ENCODE measurements at places on chromosomes 5 and 9.

- DNase-seq: no peak
Measured at GRCh38 chr5:178768371-178769260, 38.2 kb upstream of the ZNF354A start.

- no peak for DNase-seq
Measured at GRCh38 chr5:75610201-75610600, 1.1 kb upstream of the ANKDD1B start.

- no peak for DNase-seq
Measured at GRCh38 chr9:123250504-123250903, 17.9 kb downstream of the STRBP start.

DNA sequence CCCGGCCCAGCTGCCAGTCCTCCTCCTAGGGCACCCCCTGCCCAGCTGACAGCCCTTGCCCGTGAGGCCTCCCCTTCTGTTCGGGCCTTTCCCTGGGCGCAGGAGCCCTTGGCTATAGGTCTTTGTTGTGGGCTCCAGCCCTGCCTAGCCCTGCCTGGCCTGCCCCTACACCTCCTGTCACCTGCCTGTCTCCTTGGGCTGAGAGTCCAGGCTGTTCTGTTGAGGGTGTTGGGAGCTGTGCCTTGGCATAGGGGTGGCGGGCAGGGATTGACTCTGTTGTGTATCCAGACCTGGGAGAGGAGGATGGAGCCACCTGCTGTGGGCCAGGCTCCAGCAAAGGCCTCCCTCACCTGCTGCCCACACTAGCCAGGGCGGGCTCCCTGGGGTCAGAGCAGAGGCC, 11.6 kb downstream of the FCN2 start:
- no peak for DNase-seq

- no peak for DNase-seq
Measured at GRCh38 chr9:76725885-76726284, 38.4 kb upstream of the PCA3 start.

- DNase-seq: no peak
Measured at GRCh38 chr5:158492136-158492535, 607.6 kb downstream of the EBF1 start.

GRCh38 chr5:36998578-36998977, 122.0 kb downstream of the NIPBL start:
- no peak for DNase-seq

GRCh38 chr9:250039-250438, 35.4 kb downstream of the DOCK8 start:
- no peak for DNase-seq

DNA sequence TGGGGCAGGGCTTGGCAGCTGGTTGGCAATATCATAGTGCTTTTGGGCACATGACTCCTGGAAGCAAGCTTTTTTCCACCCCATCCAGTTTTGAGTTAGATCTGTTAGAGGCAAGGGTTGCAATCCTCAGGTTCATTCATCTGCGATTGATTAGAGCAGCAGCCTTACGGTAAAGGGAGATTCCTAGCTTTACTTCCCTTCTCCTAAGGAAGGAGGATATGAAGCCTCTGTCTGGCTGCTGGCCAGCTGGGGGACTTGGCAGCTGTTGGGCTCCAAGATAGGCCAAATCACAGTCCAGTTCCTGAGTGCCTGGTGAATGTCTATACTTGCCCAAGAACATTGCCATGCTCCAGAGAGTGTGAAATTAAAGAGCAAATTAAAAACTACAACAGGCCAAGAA, 113.4 kb upstream of the CCNH start:
- no peak for DNase-seq

DNA sequence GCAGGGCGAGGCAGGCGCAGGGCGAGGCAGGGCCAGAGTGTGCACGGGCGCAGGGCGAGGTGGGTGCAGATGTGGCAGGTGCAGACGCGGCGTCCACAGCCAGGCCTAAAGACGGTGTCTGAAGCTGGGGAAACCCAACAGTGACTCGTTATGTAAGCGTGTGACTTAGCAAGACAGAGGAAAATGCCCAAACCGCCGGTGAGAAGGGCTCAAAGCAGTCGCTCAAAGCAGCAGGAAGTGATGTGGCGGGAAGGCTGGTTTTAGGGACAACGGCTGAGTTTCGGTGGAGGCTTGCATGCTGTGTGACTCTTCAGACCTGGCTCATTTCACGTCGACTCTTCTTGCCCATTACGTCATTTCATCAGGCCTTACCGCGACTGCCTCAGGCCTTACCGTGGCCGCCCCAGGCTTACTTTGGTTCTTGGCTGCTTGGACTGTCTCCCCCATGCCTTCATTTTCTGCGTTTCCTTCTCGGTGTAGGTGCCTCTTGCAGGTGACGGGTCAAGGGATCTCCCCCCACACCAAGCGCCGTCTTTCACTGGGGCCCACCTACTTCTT, 50.5 kb upstream of the EXOC3 start:
- DNase-seq: peak; percentile 80

DNA sequence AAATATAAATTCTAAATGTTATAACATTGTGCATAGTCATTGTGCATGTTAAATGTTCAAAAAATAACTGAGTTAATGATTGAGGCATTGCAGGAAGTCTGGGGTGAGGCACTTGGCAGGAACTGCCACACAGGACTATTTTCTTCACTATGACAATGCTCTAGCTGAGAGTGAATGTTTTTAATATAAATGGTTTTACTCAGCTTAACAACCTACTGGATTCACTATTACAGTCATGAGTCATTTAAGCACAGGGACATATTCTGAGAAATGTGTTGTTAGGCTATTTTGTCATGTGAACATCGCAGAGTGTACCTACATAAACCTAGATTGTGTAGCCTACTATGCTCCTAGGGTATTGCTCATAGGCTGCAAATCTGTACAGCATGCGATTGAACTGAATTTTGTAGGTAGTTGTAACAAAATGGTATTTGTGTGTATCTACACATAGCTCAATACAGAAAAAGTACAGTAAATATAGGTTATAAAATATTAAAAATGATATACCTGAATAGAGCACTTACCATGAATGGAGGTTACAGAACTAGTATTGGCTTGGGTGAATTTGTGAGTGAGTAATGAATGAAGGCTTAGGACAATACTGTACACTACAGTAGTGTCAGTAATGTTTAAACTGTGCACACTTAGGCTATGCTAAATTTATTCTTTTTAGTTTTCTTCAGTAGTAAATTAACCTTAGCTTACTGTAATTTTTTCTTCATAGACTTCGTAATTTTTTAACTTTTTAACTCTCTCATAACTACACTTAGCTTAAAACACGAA, 346.1 kb upstream of the PTGER4 start:
- peak; percentile 17 for DNase-seq

- DNase-seq: no peak
Measured at GRCh38 chr9:26567976-26568375, 324.6 kb downstream of the CAAP1 start.

GRCh38 chr9:6610073-6610472, 35.5 kb downstream of the GLDC start:
- DNase-seq: no peak

DNA sequence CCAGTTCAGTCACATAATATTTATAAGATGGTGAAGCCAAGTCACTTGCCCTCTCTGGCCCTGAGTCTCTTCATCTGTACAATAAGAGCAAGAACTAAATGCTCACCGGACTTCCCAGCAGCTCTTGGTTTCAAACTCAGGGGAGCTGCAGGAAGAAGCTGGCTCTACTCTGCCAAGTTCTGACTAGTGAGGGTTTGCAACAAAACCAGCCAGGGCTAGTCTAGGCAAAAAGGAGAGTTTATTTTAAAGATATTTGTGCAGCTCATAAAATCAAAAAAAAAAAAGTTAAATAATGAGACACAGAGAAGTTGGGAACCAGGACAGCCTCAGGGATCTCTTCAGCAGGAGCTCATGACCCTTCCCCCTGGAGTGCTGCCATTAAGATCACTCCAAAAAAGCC, 107.3 kb downstream of the DOCK2 start:
- no peak for DNase-seq

GRCh38 chr5:122390694-122391093, 78.7 kb downstream of the SNCAIP start:
- DNase-seq: no peak

DNA sequence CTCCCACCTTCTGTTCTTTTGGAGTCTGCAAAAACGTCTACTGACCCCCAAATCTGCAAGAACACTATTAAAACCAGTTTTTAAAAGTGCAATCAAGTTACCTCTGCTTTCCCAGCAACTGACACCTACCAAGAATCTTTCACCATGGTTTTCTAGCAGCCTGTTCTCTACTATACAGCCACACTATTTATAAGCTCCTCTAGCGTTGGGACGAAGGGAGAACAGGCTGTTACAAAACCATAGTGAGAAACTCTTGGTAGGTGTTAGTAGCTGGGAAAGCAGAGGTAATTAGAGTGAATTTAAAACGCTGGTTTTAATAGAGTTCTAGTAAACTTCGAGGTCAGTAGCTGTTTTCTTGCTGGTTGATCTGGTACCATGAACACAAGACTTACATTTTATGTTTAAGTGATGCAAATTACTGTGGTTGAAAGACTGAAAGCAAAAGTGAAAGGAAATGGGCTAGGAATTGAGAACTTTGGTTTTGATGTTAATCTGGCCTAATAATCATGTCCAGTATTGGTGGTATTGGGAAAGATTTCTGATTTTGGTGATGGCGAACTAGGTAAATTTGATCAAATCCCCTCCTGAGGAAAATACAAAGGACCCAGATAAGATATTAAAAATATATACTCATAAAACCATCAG, 5.3 kb downstream of the MROH2B start:
- DNase-seq: no peak

- DNase-seq: no peak
Measured at GRCh38 chr5:50855001-50855400, 188.6 kb downstream of the PARP8 start.

DNA sequence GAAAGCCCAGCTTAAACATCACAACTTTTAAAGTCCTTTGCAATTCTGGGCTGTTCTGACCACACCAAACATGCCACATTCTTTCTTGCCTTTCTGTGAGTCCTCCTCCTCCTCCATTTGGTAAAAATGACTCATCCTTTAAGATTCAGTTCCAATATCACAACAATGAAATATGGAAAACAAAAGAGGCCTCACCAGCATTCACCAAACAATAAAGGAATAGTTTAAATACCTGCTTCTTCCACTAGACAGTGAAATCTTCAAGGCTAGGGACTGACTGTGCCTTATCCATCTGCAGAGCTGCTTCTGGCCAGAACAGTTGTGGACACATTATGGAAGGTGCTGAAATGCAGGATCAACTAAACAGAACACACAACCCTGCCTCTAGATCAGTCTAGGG, 36.0 kb downstream of the NR6A1 start:
- DNase-seq: no peak

GRCh38 chr5:60399507-60399906, 300.5 kb downstream of the DEPDC1B start:
- no peak for DNase-seq

- no peak for DNase-seq
Measured at GRCh38 chr5:56722317-56722716, 93.0 kb upstream of the MAP3K1 start.

- no peak for DNase-seq
Measured at GRCh38 chr5:11387382-11387781, 516.9 kb downstream of the CTNND2 start.

- no peak for DNase-seq
Measured at GRCh38 chr5:36657563-36657995, 51.2 kb downstream of the SLC1A3 start.

DNA sequence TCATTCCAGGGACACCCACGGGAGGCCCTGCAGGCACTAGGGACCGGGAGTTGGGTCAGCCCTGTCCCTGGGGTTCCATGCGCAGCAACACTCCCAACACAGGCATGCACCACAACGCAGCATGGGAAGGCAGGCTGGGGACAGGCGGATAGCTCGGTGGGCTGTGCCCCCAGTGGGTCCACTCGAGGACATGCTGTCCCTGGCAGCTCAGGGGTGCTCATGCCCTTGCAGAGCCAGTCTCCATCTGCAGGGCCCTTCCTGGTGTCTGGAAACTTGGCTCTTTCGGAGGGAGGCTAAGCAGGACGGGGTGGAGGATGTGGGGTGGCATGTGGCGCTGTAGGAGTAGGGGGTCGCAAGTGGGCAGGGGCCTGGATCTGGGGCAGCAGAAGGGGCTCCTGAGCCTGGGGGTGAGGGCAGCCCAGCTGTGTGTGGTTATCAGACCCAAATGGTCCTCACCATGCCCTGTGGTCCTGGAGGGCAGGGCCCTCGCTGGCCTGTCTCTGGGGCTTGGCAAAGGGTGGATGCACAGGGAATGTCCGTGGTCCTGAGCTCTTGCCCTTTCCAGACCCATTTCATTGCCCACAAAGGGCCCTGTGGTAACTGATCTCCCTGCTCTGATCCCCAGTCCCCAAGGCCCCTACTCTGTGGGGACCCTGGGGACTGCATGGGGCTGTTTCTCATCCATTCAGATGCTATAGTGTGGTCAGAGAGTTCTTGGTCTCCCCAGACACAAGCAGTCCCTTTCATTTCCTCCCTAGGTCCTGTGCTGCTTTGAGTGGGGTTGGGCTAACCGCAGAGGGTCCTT, 90.3 kb upstream of the PHYKPL start:
- no peak for DNase-seq

GRCh38 chr5:102583276-102584124, 84.7 kb upstream of the SLCO6A1 start:
- DNase-seq: no peak

- DNase-seq: no peak
Measured at GRCh38 chr5:6281818-6282217, 96.5 kb downstream of the MED10 start.

- DNase-seq: no peak
Measured at GRCh38 chr5:156359476-156359875, 32.5 kb downstream of the SGCD start.

GRCh38 chr5:143758750-143759149, 53.2 kb upstream of the HMHB1 start:
- no peak for DNase-seq

DNA sequence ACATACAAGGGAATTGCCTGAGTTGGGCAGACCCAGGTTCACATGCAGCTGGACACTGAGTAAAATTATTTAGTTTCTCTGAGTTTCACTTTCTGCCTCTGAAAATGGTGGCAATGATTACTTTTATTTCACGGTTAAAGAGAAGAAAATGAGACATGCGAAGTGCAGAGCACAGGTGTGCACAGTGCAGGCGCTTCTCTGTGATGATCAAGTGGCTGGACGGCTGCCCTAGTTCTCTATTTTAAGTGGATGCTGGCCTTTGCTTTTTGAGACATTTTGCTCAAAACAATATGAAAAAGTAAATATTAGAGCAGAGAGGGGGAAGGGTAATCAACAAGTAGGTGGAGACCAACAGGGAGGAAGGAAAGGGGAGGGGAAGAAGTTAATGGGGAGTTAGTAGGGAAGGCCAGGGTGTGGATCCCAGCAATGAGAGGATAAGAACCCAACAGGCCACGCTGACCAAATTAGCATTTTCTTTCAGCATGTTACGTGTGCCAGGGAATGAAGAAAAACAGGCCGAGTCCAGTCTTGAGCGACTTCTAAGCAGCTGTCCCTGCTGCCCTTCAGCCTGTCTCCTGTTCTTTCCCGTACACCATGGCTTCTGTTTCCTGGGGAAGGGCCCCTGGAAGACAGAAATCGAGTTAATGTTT, 16.1 kb downstream of the SNX18 start:
- DNase-seq: no peak

DNA sequence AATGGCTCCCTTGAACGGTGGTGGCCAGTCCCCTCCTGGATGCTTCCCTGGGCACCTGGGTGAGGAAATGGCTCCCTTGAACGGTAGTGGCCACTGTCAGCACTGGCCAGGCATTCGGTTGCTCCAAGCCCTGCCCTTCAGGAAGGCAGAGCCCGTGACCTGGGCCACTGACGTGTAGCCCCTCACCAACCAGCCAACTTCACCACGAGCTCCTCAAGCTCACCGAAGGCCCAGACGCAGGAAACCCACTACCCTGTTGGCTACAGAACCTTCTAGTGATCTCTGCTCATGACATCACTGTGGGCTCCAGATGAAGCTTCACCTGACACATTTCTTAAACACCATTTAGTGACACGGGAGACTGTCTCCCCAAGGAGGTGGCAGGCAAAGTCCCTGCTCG, 9.2 kb downstream of the SLC6A3 start:
- no peak for DNase-seq

GRCh38 chr5:128405159-128405558, 132.9 kb downstream of the FBN2 start:
- no peak for DNase-seq

Data from CD4-positive, alpha-beta T cell treated with Interleukin-6 for 4 hours (primary cell).